Activated CD8-positive, alpha-beta memory T cell treated with anti-CD3 and anti-CD28 coated beads for 4 hours (primary cell): ENCODE measurements at places on chromosomes 3 and 15.

- DNase-seq = no peak
Measured at GRCh38 chr3:5078151-5078550, 43.9 kb upstream of the ARL8B start.

DNA sequence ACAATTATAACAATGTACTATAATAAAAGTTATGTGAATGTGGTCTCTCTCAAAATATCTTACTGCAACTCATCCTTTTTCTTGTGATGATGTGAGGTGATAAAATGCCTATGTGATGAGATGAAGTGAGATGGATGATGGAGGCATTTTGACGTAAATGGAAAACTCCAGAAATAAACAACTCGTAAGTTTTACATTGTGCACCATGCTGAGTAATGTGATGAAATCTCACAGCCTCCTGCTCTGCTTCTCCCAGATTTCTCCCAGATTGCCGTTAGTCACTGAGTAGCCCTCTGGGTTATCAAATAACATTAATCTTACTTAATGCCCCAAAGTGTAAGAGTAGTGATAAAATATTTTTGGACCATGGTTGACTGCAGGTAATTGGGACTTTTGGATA, 64.8 kb upstream of the SLCO2A1 start:
- DNase-seq = no peak

- DNase-seq = no peak
Measured at GRCh38 chr3:140499114-140499757, 178.6 kb upstream of the TRIM42 start.

DNA sequence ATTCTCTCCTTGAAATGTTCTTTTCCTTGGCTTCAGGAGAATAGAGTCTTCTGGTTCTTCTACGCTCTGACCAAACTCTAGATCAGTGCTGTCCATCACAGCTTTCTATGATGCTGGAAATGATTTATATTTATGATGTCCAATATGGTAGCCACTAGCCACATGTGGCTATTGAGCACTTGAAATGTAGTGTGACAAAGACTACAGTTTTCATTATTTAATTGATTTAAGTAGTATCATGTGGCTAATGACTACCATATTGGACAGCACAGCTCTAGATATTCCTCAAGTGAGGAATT, 2.9 kb downstream of the LNP1 start:
- no peak for DNase-seq

DNA sequence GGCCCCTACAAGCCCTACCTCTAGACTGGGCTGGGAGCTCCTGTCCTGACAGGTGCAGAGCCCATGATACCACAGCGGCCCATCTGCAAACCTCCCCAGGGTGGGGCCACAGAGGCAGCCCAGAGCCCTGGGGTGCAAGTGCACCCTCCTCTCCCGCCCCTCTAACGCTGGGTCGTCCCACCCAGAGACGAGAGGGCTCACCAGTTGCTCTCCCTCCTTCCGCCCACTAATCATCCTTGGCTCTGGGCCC, 742 bp downstream of the TNK2 start:
- DNase-seq = no peak

DNA sequence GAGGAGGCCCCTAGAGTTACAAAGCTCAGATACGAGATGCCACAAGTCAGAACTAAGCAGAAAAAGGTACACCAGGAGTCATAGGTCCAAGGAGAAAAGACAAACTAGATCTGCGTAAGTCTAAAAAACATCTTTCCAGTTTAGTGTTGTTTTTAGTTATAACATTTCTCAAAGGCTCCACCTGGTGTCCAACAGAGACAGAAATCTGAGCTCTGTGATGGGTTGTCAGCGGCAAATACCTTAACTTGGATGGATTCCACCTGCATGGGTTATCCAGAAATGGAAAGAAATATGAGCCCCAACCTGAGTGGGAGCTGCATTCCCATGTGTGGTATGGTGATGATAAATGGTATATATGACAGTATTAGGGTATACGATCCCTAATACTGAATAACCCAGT, 238.6 kb upstream of the CHRM5 start:
- no peak for DNase-seq

- DNase-seq = no peak
Measured at GRCh38 chr15:48479751-48480150, 148.5 kb downstream of the DUT start.

DNA sequence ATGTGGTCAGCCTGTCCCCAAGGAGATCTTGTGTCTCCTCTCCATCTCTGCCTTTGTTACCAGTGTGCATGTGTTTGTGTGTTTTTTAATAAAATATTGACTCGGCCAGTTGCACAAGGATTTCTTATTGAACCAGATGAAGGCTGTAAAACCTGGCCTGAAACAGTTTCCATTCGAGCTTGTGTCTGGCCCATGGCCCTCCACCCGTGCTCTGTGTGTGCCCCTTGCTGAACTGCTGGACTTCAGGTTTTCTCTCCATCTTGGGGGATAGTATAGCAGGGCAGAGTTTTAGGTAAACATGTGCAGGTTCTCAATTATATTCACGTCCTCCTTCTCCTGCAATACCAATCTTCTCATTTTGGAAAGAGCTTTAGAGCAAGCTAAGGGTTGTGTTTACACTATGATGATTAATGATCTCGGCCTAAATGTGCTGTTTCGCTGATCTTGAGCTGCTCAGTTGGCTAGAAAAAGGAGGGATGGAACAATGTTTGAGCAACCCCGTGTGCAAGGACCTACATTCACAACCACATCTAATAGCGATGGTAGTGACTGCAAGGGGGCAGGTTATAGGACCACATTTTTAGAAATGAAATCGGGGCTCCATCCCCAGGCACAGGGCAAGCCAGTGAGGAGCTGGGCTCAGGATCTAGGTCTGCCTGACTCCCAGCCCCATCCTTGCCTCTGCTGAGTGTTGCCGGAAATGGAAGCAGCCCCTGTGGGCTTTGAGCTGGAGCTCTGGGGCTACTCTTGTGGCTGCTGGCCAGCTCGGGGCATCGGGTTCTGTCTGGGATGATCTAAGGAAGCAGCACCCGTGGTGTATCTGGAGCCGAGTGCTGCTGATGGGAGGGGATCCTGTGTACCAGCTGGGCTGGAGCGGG, 47.7 kb downstream of the CMTM6 start:
- no peak for DNase-seq

DNA sequence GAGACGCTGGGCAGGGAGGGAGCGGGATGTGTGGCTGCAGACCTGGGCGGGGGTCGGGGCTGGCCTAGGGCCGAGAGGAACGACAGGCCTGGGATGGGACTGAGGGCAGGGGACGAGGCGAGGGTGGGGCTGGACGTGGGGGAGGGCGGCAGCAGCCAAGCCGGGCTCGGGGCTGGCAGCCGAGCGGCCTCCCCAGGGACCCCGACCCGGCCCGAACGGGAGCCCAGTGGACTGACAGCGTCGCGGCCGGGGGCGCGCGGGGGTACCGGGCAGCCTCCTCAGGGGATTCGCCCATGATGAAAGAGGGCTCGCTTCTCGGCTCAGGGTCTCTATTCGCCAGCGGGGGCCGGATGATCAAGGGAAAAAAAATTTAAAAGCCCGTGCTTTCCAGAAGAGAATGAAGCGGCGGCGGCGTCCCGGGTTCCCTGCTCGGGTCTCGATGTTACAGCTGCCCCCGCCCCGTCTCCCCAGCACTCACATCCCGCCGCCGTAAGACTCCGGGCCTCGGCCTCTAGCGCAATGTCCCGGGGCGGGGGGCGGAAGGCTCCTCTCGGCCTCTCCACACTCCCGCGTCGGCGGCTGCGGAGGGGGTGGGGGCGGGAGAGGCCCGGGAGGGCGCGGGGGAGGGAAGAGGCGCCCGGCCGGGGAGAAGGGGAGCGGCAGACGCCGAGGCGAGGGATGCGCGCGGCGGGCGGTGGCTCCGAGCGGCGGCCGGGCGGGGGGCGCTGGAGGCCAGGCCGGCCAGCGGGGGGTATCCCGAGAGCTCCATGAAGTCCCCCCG, 4.3 kb downstream of the PTH1R start:
- no peak for DNase-seq

DNA sequence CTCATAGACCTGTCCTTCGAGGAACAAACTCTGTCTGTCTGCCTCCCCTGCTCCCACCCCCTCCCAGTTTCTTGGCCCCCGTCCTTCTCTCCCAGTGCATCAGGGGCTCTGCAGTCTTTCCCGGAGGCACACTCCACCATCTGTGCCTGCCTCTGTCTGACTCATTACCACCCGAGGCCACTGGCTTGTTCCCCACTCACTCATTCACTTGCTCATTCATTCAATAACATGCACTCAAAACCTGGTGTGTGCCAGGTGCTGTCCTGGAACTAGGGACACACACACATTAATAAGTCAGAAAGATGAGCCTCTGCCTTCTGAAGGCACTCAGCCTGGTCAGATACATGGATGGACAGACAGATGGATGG, 12.4 kb downstream of the AMIGO3 start:
- no peak for DNase-seq

DNA sequence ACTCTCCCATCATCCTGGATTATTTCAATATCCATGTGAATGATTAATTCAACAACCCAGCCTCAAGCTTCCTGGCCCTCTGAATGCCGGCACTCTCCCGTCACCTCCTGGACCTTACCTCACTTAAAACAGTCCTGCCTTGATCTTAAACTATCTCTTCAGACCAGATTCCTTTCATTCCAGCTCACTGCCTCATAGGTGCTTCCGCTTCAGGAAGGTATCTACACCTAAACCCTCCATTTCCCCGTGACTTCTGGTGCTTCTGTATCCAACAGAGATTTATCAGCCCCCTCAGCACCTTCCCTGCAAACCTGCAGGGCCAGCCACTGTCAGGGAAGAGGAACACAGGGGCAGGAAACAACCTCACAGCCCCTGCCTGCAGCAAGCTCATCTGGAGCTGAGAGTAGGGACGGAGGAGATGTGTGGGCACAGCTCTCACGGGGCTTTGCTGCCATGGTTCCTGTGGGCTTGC, 98.9 kb upstream of the TJP1 start:
- DNase-seq = no peak

DNA sequence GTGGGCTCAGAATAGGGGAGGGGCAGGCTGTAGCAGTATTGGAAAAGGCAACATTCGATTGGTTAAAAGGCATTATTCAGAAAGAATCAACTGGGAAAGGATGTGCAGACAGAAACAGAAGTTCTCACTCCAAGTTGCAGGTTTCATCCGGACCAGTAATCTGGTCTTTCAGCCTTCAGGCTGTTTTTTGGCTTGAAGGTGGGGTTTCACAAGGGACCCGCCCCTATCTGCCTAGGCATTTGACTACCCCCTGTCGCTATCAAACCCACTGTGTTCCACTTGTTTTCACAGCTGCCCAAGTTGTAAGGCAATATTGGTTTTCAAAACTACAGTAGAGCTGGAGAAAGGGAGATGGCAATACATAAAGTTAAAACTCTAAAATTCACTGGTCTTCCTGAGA, 96.9 kb downstream of the VPS8 start:
- DNase-seq = no peak

- no peak for DNase-seq
Measured at GRCh38 chr15:88805031-88805780, 2.0 kb downstream of the ACAN start.

DNA sequence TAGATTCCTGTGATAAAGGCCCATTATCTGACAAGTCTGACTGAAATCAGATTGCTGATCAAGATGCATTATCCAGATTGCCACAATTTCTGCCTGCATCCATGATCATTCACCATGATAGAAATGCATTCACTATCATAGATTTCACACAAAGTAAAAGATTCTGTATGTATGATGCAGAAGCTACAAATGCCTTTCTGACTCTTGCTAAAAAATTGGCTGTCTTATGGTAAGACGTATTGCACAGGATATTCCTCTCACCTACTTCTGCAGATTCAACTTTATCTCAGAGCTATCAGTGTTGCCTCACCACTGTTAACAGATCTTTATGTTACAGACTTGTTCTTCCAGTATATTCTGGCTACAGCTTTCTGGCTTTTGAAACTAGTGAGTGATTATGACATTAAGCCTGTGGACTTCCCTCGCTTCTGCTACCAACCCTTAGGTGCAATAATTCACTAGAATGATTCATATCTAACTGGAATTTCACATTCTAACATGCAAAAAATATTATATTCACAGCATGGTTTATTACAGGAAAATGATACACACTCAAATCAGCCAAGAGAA, 955.3 kb downstream of the EPHA3 start:
- DNase-seq = no peak

- DNase-seq = no peak
Measured at GRCh38 chr3:13451301-13451673, 28.8 kb upstream of the HDAC11 start.

- DNase-seq = no peak
Measured at GRCh38 chr3:177262396-177262795, 65.1 kb upstream of the TBL1XR1 start.

GRCh38 chr3:77053795-77054194, 13.9 kb downstream of the ROBO2 start:
- DNase-seq = no peak

DNA sequence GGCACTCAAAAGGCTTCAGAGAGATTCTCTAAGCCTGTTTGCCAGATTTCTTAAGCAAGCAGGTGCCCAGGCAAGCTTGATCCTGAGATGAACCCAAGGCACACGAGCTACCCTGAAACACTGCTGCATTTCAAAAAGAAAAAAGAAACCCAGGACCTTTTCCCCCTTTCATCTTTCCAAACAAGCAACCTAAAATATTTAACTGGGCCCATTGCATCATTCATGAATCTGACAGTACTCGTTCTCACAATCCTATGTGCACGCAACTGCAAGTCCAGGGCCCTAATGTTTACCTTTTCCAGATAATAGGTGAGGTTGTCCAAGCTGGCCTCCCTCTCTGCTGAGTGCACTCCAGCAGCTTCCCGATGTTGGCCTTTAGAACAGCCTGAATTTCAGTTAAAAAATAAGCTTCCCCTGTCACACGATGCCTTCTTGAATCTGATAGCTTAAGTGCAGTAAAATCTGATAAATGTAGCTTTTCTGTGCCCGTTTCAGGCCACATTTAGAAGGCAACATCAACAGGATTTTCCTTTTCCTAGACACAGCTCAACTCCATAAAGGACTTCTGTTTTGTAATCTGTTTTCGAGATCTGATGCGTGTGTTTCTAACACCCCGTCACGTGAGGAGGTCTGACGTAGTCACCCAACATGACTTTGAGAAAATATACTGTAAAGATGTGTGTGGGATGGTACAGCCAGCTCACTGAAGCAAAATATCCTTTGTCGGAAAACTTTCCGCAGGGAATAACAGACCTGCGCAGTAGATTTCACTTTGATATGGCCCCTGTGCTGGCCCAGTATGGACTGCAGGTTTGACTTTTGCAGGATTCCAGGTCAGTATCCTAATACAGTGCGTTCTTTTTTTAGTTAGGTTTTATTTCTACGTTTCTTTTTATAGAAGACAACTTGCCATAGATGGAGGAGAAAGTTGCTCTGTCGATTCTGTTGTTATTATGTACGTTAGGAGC, 55.1 kb upstream of the RASA2 start:
- DNase-seq = no peak

GRCh38 chr3:183613366-183614285, 21.8 kb upstream of the KLHL24 start:
- DNase-seq = no peak
